Trophoblast cell (in vitro differentiated cells and primary cell): ENCODE measurements at places on chromosomes 11 and 22.
A peak's percentile ranks its signal among the peaks of the same experiment; 100 is the strongest.

DNA sequence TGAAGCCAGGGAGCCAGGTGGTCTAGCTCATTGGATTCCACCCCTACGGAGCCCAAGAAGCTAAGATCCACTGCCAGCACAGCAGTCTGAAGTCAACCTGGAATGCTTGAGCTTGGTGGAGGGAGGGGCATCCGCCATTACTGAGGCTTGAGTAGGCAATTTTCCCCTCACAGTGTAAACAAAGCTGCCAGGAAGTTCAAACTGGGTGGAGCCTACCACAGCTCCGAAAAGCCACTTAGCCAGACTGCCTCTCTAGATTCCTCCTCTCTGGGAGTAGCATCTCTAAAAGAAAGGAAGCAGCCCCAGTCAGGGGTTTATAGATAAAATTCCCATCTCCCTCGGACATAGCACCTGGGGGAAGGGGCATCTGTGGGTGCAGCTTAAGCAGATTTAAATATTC lies 620.3 kb downstream of the NELL1 start:
- no peak for DNase-seq

GRCh38 chr22:21448627-21449416 lies 18.4 kb upstream of the TMEM191C start:
- no peak for DNase-seq

- DNase-seq = no peak
These were observed 53.9 kb downstream of the CTNND1 start for GRCh38 chr11:57815476-57815875.

DNA sequence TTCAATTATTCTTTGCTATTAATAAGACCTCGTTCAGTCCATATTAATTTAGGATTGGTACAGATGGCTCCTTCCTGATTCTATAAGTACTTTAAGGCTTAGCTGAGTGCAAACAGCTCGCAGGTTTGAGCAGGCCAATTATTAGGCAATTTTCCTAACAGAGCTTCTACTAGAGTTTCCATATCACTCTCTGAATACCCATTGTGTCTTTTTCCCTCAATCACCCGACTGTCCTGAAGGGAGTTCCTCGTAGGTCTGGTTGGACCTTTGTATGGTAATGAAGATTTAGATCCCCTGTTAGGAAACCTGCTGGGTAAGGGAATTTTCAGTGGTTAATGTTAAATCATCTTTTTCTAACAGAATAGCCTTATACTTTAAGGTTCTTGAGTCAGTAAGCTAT lies 61.1 kb downstream of the ARHGAP42 start:
- DNase-seq = no peak

GRCh38 chr11:121535129-121535796 lies 82.5 kb upstream of the SORL1-AS1 start:
- no peak for DNase-seq

DNA sequence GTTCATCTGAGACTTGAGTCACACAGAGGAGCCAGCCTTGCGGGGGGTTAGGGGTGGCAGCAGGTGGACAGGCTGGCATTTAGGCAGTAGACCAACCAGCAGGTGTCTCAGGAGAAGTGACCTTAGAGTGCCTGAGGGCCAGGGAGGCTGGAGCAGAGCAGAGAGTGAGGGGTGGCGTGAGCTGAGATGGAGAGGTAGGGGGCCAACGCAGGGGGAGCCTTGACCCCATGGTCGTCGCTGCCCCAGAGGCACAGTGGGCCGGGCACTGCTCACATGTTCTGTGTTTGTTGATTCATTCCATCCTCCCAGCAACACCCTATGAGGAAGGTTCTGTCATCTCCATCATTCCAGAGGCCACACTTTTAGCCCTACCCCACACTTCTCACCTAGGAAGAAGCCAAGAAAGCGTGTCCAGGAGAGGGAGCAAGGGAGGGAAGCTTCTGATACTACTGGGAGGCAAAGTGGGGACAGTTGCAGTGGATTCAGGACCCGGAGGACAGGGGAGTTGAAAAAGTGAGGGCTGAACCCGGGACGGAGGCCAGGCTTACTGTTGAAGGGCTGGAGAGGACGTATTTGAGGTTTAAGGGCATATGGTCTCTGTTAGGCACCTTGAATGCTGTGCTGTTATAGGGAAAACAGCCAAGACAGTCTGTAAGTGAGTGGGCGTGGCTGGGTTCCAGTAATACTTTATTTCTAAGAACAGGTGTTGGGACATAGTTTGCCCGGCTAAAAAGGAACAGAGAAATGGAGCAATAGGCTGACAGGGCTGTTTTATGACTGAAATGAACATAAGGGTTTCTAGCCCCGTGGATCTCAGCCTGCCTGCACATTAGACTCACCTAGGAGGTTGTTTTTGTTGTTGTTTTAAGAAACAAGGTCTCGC lies 7.3 kb downstream of the SART1 start:
- peak; percentile 37 for DNase-seq

DNA sequence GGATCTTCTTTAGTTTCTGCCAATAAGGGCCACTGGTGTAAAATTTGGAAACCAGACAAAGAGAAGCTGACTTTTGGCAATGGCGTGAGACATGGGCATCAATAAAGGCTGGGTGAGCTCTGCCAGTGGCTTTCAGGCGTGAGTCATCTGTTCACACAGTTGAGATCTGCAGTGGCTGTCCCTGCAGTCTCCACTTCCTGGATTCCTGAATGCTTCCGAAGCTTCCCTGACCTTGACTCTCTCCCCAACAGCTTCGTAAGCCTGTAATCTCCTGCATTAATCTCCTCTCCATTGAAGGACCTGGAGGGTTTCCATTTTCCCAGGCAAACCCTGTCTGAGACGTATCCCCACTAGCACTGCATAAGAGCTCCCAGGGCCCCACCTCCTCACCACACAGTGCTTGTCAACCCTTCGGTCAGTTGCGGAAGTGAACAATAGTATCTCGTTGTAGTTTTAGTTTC lies 574.7 kb downstream of the TBC1D22A start:
- no peak for DNase-seq

DNA sequence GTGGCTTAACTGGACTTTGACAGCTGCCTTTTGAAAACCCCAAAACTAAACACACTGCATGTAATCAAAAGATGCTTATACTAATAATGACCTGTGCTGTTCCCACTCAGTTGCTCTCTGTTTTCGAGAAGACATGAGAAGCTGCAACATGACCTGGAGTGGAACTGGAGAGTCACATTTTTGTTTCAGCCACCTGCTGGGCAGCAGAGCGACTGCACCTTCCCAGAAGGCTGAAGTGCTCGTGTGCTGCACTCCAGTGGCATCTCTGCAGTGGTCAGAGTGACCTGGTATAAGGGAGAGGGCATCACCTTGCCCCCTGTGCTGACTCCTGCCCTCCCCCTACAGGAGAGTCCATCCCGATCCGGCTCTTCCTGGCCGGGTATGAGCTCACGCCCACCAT lies 8.6 kb downstream of the THYN1 start:
- no peak for DNase-seq
